HCEC 1CT (cell line): ENCODE measurements at places on chromosomes 7 and 10.

DNA sequence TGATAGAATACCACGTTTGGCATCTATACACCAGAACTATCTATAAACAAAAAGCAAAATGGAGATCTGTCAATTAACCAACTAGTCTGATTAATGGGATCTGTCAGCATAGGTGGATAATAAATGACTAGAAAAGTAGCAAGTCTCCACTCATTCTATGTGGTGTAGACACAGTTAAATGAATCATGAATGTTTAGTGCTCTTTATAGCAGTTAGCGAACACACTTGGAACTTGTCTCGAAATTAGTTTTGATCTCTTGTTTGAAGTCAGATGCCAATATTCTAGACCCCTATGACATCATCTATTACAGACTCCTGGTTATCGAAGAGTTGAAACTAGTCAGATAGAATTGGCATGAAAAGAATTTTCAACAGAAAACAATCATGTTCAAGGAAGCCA, 259.7 kb downstream of the AHR start:
- DNase-seq, result no peak

GRCh38 chr7:95545673-95546072, 50.6 kb downstream of the PDK4 start:
- DNase-seq, result no peak

- no peak for DNase-seq
These were observed 91.4 kb upstream of the PTN start for GRCh38 chr7:137434946-137435345.

GRCh38 chr7:98618786-98619185, 1.7 kb downstream of the NPTX2 start:
- DNase-seq, result no peak

- DNase-seq, result peak; percentile 92
These were observed 95.1 kb downstream of the BMPR1A start for GRCh38 chr10:86851328-86852207.

GRCh38 chr10:74521526-74521925, 304.9 kb upstream of the KAT6B start:
- DNase-seq, result no peak

GRCh38 chr7:88115258-88115796, 104.5 kb downstream of the SRI start:
- DNase-seq, result no peak

DNA sequence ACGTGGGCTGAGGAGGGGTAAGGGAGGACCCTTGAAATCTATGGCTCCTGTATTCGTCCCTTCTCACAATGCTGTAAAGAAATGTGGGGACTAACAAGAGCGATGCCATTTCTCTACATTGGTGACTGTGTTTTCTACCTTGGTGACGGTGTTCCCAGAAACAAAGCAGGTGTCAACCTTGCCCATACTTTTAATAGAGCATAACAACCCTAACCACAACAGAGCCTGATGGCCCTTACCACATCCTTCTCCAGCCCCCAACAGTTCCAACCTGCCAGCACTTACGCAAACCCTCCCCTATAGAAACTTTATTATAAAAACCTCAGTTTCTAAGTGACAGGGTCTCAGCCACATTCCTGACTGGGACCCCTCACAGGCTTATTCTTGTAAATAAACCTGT, 28.2 kb upstream of the ADCYAP1R1 start:
- no peak for DNase-seq

DNA sequence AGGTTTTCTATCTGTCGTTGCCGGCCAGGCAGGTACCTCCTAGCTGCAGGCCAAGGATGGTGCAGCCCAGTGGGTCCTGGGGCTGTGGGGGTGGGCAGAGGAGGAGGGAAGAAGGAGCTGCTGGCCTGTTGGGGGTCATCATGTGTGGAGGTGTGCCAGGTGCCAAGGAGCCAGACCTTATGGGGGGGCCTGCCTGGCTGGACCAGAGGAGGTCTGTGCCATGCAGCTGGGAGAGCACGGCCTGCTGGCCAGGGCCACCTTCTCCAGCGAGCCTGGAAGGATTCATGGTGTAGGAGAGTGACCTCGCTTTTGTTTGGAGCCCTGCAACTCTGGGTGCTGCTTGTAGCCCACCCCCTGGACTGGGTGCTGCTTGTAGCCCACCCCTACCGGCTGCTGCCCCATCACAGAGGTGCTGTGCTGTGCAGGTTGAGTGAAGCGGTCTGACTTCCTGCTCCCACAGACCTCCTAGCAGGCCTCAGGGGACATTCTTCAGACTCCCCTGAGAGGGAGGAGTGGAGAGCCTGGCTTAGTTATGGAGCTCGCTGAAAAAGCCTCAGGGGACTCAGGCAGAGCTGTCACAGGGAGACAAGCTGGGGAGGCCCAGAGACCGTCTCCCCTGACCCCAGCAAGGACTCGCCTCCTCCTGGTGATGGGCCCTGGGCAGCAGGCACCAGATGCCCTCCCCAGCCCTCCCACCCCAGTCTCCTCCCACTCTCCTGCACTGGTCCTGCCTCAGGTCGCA, 67.7 kb upstream of the AQP1 start:
- DNase-seq, result no peak

- DNase-seq, result no peak
These were observed 21.7 kb upstream of the ST8SIA6 start for GRCh38 chr10:17476073-17476472.

DNA sequence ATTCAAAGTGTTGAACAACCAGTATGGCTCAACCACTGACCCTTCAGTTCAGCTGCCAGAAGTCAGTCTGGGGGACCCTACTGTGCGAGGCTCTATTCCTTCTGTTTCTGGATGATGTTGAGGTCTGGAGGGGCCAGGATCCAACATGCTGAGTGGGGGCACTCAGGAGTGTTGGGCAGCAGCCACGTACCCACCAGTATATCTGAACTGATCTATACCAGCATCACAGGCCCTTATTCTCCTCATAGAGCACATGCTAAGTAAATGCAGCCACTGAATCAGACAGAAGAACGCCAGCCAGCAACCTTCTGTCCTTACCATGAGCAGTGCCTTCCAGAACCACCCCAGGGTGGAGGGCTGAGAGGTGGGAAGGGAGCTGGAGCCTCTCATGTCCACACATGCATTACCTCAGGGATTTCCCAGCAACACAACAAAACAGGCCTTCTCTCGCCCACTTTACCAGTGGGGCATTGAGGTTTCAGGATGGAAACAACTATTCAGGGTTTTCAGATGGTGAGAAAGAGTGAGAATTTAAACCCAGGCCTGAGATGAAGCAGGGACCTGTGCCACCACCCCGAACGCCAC, 6.8 kb upstream of the MSMB start:
- DNase-seq, result no peak

- DNase-seq, result no peak
These were observed 2.1 kb downstream of the ADD3 start for GRCh38 chr10:110009736-110010475.

GRCh38 chr10:31384589-31384949, 65.6 kb downstream of the ZEB1 start:
- peak; percentile 36 for DNase-seq

- DNase-seq, result no peak
These were observed 17.8 kb upstream of the WDR11 start for GRCh38 chr10:120833222-120833928.

- no peak for DNase-seq
These were observed 260.6 kb downstream of the KCNMA1 start for GRCh38 chr10:77377034-77377433.
